ENCODE measurements at places on chromosomes 11 and 22.

DNA sequence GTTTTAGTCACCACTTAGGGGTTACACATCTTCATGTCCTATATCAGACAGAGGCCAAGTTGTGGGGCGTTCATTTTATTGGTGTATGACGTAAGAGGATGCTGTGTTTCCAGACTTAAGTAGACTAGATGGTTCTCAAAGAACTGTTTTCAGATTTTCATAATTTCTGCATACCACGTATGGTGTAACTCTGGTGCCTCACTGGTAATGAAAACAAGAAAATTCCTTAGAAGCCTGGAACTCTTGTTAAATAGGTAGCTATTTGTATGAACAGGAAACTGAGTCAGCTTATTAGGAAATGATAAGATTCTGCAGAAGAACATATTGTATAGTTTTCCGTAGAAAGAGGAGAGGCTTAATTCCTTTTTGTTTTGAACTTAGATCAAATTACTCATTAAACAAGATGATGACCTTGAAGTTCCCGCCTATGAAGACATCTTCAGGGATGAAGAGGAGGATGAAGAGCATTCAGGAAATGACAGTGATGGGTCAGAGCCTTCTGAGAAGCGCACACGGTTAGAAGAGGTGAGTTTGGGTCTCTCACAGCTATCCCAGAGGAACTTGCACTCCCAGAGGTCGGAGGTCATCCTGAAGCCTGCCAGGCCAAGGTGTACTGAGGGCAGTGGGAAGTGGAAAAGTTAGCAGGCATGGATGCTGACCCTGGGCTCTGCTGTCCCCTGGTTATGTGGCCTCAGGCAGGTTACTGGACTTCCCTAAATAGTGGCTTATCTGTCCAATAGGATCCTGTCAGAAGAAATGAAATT is 3.9 kb downstream of the CDC45 start:
- no peak for DNase-seq

DNA sequence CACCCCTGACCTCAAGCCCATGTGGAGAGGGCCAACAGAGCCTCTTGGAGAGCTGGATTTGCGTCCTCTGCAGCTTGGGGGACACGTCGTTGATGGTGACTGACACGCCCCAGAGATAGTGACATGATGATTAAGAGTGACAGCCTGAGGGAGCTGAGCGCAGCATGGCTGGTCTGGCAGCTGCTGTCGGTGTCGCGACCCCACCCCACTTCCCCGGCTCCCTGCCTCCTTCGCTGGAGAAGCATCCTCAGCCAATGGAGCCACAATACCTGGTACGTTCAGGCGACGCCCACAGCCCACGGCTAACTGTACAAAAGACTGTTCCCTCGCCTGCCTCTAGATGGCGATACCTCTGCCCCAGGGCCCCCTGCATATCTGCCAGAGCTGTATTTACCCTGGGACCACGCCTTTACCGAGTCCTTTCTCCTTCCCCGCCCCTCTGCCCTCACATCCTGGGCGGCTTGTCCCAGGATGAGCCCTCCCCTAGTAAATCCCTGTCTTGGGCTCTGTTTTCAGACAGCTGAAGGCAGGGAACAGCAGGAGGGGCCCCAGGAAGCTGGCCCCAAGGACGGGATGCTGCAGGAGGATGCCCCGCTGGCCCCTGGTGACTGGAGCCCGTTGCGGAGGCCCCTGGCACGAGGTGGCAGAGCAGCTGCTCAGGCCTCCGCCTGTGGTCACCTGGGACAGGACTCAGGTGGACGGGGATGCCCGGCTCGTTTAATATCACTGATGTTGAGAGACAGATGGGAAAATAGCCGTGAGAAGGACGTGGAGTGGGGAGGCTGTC is 90.6 kb downstream of the RPS6KA4 start:
- DNase-seq, result no peak

- no peak for DNase-seq
Observed at GRCh38 chr11:11533751-11534150, 88.1 kb downstream of the GALNT18 start.

DNA sequence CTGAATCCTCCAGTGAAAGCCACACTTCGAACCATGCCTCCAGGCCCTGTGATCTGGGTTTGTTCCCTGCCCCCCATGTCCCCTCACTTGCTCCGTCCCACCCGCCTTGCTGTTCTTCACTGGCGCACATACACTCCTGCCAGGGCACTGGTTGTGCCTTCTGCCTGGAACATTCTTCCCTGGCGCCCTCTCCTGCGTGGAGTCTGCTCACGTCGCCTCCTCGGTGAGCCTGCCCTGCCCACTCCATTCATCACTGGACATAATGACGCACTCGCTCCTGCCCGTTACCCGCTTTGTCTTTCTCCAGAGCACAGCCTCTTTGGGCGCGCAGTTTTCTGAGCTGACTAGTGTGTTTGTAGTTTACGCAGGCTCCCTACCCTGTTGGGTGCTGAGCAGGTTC is 21.0 kb upstream of the MIEF1 start:
- DNase-seq, result no peak

DNA sequence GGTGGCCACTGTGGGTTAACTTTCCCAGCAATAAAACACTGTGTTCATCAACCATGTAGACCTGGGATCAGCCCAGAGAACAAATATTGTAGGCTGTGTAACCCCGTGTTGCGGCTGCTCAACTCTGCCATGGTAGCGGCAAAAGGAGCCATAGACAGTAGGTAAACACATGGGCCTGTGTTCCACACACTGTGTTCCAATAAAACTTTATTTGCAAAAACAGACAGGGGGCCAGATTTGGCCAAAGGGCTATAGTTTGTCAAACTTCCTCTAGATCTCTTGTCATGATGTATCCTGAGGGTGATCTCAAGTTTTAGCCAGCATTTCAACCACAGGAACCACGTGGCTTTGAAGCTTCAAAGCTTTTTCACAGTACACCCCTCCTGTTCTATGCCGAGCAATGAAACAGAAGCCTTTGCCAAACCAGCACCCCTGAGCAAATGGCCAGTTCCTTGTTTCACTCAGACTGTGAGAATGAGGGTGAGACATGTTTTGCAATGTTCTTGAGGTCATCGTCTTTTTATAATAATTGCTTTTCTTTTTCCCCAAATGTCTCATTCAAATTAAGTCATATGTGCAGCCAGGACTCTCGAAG is 49.9 kb upstream of the FADD start:
- DNase-seq, result peak; percentile 5

DNA sequence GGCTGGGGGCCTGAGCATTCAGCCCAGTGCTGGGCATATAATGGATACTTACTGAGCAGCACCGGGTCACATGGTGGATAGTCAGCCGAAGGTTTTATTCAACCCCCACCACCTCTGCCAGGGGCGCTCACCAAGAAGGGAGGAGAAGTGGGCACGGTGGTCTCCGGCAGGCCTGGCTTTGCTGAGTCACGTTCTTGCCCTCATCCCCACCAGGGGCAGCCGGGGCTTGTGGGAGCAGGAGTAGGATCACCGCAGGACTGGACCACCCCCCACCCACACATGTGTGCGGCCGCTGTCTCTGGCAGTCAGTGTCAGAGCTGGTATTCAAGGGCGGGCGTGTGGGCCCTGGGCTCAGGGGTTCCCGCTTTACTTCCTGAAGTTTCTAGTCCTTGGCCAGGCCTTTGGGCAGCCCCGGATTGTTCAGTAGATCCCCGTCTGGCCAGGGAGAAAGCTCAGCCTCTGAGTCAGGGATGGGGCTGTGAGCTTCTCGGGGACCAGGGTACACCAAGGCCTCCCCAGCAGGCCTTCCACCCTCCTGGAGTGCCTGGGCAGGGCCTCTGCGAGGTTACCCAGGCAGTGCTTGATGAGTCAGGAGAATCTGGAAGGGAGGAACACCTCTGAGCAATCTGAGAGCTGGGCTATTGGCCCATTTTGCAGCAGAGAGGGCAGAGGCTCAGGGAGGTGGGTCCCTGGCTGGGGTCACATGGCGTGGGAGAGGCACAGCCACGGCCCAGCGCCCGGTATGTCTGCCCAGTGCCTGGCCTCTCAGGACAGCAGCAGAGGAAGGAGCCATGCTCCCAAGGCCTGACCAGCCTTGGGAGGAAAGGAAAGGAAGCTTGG is 60.6 kb downstream of the RTL6 start:
- no peak for DNase-seq

GRCh38 chr22:23542933-23543332 is 37.2 kb downstream of the IGLL1 start:
- no peak for DNase-seq

DNA sequence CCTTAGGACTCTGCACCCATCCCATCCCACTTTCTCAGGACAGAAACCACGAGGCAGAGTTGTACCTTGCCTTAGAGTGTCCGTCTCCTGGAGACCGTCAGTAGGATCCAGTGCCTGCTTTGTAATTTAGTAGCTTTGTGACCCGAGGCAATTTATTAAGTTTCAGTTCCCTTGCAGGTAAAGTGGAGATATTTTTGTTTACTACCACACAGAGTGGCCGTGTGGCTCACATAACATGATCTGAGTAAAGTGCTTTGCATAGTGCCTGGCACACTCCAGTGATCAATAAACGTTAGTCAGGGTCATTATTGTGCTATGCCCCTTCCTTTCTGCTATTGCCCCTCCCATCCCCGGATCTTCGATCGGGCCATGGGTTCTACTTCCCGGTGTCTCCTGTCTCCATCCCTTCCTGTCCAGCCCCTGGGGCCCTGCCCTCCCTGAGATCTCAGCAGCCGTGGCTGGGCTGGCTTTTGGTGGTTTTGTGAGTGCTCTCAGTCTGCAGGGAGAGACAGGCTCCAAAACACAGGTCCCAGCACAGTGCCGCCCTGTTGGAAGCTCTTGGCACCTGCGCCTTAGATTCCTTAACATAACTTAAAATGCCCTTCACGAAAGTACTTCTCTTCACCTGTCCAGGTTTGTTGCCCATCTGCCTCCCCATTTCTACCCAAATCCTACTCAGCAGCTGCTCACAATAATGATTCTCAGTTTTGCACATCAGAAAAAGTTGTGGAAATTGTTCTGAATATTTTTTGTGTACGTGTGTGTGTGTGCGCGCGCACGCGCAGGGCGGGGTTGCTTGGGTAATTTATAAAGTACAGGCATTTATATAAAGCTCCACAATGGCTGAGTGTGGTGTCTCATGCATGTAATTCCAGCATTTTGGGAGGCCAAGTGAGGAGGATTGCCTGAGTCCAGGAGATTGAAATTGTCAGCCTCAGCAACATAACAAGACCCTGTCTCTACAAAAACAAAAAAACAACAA is 753.7 kb downstream of the NTM start:
- peak; percentile 15 for DNase-seq

- no peak for DNase-seq
Observed at GRCh38 chr11:125483592-125483991, 12.5 kb downstream of the FEZ1 start.

- DNase-seq, result no peak
Observed at GRCh38 chr11:134973801-134974200, 561.8 kb upstream of the B3GAT1 start.

DNA sequence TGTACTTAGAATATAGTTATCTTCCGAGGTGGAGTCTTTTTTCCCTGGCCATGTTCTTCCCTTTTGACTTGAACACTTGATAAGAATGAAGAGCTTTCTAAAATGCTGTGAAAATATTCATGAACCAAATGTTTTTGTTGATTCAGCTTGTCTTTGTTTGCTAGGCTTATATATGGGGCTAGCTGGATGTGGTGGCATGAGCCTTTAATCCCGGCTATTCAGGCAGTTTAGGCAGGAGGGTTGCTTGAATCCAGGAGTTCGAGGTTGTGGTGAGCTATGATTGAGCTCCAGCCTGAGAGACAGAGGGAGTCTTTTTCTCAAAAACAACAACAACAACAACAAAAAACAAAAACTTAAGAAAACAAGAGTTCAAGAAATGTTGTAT is 23.1 kb downstream of the CBL start:
- no peak for DNase-seq

DNA sequence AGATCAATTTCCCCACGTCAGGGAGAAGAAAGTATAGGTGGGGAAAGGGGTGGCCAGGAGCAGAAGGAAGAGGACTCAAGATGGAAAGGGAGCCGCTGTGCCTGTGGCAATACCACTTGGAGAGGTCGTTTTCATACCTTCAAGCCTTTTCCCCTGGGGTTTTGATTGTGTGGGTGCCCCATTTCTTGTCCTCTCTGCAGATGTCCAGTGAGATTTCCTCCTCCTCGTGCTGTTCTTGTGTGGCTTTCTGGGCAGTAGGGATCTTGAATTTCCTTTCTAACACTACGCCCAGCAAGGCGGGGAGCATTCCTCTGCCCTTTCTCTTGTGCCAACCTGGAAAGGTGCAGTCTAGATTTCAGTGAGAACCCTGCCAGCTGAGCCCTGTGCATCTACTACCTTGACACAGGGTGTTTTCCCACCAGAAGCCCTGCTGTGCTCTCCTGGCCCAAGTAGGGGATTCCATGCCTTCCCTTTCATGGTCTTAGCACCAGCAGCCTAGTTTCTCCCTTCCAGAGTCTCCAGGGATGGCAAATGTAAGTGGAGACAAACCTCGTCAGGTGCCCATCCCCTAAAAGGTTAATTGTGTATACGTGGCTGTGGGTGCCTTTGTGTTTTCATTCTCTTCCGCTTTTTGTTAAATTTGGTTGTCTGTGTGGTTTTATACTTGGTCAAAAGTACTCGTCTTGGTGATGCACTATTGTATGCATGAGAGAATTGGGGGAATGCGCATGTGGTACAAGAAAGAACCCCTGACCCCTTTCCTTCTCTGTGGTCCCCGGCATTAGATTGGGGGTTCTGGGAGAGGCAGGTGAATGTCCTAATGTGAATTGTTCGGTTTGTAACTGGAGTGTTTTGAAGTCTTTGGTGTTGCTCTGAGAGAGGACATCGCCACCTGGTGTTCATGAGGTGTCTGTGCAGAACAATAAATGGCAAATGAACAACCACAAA is 71.4 kb upstream of the MPEG1 start:
- peak; percentile 70 for DNase-seq

- no peak for DNase-seq
Observed at GRCh38 chr22:32518848-32519247, 44.2 kb downstream of the FBXO7 start.

GRCh38 chr11:45334410-45334809 is 48.3 kb upstream of the SYT13 start:
- no peak for DNase-seq

DNA sequence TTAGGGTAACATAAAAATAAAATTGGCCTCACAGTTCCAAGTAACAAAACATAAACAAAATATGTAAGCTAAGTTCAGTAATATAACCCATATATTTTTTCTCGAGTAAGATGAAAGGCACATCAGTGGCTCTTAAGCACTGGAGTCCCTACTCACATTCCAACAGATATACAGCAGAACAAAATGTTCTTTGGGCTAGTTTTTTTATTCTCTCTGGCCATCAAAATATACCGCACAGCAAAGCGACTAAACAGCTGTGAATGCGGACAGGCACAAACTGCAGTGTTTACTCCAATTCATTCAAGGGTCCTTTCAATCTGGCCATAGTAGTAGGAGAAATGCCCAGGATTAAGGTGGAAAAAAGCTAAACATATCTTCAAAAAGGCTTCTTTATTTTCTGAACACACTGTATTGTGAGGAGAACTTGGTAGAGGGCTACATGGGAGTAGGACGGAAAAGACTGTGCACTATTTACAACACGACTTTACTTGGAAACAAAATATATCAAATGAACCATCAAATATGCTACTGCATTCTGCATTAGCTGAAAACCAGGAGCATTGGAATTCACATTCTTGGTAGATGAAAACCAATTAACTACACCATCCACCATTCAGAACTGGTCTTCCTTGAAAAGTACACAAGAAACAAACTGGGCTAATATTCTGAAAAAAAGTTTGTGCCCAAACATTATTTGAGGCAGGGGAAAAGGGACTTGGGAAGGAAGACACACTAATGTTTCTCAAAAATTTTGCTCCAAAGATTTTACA is 4.4 kb downstream of the CDON start:
- no peak for DNase-seq

GRCh38 chr11:118998822-118999221 is 884 bp downstream of the CENATAC start:
- DNase-seq, result no peak
